ENCODE measurements at places on chromosomes 11 and 22.

- no peak for DNase-seq
These were observed 15.3 kb downstream of the CCDC73 start for GRCh38 chr11:32779136-32779535.

DNA sequence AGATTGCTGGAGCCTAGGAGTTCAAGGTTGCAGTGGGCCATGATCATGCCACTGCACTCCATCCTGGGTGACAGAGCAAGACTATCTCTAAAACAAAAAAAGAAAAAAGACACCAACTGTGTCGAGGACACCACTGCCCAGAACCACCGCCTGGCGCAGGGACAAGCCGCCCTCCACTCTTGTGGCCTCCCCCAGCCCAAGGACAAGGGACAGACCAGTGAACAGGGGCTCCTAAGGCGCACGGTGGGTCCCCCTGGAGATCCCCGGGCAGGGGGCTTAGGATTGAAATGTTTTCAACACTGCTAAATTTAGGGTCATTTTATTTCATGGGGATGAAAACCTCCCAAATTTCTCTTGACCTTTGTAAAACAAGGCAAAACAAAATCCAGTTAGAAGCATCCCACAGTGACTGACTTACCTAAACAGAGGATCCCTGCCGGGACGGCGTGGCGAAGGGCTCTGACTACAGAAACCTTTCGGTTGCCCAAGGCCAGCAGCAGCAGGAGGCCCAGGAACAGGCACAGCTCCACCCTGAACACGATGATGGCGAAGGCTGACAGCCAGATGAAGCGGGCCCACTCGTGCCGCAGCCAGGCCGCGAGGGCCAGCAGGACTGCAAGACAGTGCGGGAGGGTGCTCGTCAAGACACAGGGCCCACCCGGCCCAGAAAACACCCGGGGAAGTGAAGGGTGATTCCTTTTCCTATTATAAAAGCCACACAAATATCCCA is 8.6 kb downstream of the ALG12 start:
- no peak for DNase-seq

DNA sequence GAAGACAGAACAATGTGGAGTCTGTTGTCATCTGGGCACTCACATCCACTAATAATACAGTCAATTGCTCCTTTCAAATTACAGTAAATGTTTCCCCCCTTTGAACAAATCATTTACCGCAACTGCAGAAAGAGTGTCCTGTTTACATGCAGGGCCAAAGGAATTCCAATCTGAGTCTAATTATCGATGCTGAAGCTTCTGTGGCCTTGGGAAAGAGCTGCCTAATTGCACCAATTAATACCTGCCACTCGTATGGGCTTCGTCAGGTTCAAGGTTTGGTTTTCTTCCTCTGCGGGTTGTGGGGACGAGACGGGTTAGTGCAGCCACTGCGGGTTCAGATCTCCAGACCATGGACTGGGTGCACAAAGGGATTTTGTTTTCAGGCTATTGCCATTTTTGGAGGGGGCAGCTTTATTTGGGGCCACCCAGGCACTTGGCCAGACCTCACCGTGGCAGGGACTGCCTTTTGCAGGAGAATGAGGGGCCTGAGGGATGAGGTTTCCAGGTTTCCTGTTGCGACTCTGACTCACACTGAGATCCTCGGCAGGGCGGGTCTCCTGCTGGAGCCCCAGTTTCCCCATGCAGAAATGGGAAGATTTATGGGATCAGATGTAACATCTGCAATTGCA is 147.6 kb downstream of the MIAT start:
- no peak for DNase-seq

- peak; percentile 1 for DNase-seq
These were observed 95.0 kb downstream of the ARHGAP8 start for GRCh38 chr22:44847380-44847779.

DNA sequence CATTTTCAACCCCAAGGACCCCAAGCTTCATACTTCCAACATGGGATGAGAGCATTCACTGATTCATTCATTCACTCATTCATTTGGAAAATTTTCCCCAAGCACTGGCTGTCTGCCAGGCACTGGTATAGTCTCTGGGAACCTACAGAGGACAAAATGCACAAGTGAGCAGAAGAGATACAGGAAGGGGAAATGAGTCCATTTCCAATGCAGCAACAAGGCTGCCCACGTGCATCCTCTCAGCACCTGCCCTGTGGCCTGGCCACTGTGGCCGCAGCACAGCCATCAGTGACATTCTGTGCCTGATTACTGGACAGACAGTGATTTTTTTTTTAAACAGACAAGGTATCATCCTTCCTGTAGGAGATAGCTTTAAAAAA is 96.0 kb upstream of the PITPNB start:
- no peak for DNase-seq

GRCh38 chr11:20670932-20671403 is 1.6 kb downstream of the NELL1 start:
- no peak for DNase-seq

DNA sequence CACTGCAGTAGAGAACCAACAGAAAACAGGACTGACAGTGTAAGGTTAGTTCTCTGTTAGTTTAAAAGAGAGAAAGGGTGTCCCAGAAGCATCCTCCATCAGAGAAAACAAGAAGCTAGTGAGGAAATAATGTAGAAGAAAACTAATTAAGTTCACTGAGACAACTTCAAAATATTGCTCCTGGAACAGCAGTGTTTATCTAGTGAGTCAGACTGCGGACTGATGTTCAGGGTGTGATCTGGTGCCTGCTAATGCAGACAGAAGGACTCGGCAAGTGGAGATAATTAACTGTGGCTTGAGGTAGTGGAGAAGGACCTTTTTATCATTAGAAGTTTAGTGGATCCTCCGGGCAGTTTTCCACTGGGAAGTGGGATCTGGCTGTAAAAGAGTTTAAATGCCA is 55.4 kb downstream of the CDON start:
- no peak for DNase-seq

GRCh38 chr22:44247346-44247745 is 65.4 kb downstream of the SHISAL1 start:
- DNase-seq, result no peak

- DNase-seq, result peak; percentile 23
These were observed 5.3 kb downstream of the KCNE3 start for GRCh38 chr11:74462009-74462408.

- DNase-seq, result no peak
These were observed 15.8 kb downstream of the UPB1 start for GRCh38 chr22:24510637-24511625.

- peak; percentile 54 for DNase-seq
These were observed 15.8 kb downstream of the LINC01488 start for GRCh38 chr11:69497221-69497787.

GRCh38 chr22:17910561-17911311 is 113.6 kb downstream of the MICAL3 start:
- DNase-seq, result peak; percentile 84

GRCh38 chr11:35632301-35632700 is 14.0 kb downstream of the FJX1 start:
- DNase-seq, result no peak

DNA sequence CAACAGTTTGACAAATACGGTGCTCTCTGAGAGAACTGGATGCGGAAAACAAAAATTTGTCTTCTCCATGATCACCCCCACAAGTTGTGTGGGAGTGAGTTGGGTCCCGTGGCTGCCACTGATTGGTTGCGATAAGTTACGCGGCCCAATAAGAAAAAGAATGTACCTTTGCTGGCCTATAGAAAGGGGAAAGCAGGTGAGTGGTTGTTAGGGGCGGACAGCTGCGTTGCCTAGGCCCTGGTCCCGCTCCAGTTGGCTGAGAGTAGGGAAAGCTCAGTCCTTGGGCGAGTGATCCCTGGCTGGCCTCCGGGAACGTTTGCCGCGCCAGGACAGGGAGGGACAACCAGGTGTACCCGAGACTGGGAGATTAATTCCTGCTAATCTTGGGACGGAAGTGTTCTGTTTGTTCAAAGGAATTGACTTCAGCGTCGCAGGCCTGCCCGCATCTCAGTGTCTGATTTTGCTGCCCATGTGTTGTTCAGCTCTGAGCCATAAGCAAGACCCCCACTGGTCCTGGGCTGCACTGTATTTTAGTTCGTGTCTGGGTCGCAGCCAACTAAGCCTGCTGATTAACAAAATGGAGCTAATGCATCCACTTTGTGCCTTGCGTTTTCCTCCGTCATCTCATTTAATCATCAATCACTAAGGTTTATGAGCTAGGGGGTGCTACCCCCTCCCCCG is 773 bp upstream of the SYVN1 start:
- peak; percentile 93 for DNase-seq

DNA sequence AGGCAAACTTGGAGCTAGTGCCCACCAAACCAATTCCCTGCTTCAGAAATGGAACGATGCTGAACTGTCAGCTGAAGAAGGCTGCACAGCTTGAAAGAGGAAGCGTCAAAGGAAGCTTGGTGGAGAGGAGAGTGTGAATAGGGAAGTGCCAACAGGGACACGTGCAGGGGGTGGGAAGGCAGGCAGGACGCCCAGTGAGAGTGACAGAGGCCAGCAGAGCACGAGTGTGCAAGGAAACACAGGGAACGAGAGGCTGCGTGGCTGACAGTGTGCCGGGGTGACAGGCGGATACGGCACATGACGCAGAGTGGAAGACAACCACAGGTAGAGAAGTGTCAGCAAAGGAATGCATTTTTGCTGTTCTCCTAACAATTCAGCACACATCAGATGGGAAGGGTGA is 196.4 kb downstream of the LARGE1 start:
- no peak for DNase-seq

- peak; percentile 35 for DNase-seq
These were observed 21.9 kb downstream of the ZMAT5 start for GRCh38 chr22:29744902-29745301.

DNA sequence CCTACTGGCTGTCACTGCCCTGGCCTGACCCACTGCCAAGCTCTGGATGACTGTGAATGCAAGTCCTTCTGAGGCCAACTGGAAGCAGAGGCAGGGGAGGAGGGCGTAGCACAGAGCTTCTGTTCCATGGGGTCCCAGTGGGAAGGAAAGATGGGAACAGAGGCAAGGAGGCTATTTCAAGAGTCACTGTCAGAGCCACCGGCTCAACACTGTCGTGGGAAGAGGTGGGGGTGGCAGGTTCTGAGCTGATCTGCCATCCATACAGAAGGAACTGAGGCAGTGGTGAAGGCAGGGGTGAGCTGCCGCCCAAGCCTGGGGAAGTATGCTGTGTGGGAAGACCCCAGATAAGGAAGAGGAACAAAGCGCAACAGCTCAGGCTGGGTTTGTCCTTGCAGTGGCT is 54.7 kb downstream of the SGSM3 start:
- no peak for DNase-seq

DNA sequence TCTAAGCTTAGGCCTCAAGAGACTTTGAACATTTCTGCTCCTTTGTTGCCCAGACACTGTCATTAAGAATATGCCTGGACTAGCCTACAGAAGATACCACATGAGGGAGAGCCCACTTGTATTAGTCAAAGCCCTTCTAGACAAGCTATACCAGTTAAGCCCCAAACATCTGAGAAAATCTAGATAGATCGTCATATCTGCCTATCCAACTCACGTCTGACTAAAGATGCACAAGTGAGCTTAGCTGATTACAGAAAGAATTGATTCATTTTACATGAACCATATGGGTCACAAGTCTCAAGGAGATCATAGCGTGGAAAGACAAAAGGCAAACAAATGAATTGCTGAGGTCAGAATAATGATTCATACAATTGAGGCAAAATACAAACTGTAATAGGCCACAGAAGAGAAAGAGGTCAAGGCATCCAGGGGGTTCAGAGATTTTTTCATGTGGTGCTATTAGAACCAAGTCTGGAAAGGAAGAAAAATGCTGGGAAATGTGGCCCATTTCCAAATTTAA is 1155.5 kb upstream of the TENM4 start:
- DNase-seq, result no peak

GRCh38 chr11:93921695-93922468 is 71.5 kb upstream of the VSTM5 start:
- peak; percentile 2 for DNase-seq

- DNase-seq, result no peak
These were observed 315.0 kb downstream of the JRKL start for GRCh38 chr11:96704847-96705246.

DNA sequence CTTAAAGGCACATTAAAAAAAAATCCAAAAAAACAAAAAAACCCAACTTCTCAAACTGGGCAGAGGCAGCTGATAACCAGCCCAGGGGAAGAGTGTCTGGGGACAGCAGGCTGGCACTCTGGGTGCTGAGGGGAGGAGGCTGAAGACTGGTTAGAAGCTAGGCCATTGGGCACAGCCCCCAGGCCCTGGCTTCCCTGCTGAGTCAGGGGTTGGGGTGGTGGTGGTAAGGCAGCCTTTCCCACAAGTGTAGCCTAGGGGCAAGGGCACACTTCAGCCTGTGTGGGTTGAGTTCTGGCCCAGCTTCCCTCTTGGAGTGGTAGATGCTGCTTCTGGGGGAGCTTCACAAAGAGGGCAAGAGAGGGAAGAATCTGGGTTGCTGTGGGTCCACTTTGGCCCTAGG is 16.3 kb upstream of the ARFGAP3 start:
- DNase-seq, result no peak

- DNase-seq, result no peak
These were observed 3.2 kb downstream of the TAF1D start for GRCh38 chr11:93737904-93738612.

DNA sequence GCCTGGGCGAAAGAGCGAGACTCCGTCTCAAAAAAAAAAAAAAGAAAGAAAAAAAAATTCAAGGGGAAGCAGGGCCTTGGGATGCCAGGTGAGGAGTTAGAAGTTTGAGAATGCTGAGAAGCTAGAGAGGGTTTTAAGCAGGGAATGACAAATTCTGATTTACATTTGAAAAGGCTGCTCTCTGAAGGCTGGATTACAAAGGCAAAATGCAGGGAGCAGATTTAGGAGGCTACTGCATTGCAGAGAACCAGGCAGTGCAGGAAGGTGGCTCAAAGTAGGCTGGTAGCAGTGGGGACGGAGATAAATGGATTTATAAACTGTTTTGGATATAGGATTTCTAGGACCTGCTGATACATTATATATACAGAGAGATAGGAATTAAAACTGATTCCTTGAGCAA is 66.6 kb downstream of the KCNC1 start:
- DNase-seq, result no peak

GRCh38 chr11:16167706-16168487 is 188.4 kb downstream of the SOX6 start:
- DNase-seq, result no peak

- peak; percentile 39 for DNase-seq
These were observed 34.2 kb upstream of the FSHB start for GRCh38 chr11:30196400-30197206.

- no peak for DNase-seq
These were observed 21.6 kb downstream of the NNMT start for GRCh38 chr11:114317787-114318137.
